ENCODE measurements at places on chromosomes 3 and 15.

- DNase-seq: no peak
Measured at GRCh38 chr3:134373271-134374104, 759 bp downstream of the AMOTL2 start.

DNA sequence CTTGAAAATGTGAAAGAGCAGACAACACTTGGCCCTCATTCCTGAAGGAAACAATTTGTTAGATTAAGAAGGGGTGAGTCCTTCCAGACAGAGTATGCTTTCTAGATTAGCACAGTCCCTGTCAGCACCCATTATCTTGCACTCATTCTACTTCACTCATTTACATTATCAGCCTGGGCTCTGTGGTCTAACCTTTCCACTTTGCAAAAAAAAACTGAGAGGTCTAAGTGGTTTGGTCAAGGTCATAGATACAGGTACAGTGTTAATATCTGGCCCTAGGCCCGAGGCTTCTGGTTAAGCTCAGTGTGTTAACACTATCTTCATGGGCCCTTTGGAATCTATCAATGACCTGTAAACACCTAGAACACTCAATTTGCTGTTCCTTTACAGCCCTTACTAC is 123.4 kb upstream of the LRRN1 start:
- DNase-seq: no peak

DNA sequence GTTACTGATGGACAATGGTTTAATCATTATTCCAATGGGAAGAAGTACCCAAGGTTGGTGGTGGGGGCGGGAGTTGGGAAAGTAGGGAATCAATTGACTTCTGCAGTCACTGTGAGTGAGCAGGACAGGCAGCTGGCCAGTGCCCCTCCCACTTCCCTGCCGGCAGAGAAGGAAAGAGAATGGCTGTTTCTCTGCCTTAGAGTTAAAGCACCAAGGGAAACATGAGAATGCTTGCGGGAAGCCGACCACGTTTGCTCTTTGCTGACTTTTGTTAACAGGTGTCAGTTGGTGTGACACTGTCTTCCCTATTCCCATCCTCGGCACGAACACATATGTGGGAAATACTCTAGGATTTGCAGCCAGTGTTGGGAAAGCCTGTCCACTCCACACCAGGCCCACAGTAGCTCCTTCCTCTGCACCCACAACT is 33.5 kb upstream of the MFSD1 start:
- no peak for DNase-seq

- no peak for DNase-seq
Measured at GRCh38 chr15:79248183-79248582, 34.3 kb upstream of the ANKRD34C start.

GRCh38 chr3:14889943-14890342 is 57.4 kb upstream of the NR2C2 start:
- no peak for DNase-seq

DNA sequence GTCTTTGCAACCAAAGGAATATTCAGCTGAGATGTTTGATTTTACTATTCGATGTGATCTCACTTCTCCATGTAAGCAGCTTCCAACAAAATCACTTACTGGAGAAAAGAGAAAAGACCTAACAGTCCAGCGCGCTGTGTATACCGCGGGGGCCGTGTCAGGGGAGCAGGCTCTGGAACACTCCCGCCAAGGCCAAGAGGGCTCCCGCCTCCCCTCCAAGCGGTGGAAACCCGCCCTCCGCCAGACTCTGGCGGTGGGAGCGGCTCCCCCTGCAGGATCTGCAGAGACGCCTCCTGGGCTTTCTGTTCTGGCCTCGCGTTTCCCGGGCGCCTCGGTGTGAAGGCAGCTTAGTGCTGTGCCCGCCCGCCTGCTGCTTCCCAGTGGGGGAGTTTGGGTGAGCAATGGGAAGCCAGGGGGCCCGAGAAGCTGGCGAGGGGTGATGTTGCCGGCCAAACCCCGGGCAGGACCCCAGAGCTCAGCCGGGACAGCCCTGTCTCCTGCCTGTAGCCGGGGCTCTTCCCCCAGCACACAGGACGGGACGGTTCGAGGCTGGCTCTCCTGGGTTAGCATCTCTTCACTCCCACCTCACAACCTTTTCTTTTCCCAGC is 36.3 kb downstream of the CHST14 start:
- peak; percentile 26 for DNase-seq

- no peak for DNase-seq
Measured at GRCh38 chr3:178673529-178673928, 137.3 kb downstream of the KCNMB2 start.

DNA sequence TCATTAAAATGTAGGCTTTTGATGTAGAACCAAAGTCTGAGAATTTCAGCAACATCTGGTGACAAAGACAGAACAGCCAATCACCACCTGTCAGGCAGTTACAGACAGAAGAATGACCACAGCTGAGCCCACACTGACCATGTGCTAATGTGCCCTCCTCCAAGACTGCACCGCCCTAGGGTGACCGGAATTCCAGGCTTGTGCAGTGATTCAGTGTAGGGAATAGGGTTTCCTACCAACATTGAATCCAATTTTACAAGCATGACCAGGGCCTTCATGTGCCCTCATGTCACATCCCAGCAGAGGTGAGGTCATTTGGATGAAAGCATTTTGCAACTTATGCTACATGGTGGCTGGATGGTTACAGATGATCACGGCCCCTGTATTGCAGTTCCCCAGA is 412.5 kb downstream of the SOX2 start:
- no peak for DNase-seq

- DNase-seq: no peak
Measured at GRCh38 chr3:101695779-101696372, 9.4 kb upstream of the RPL24 start.

DNA sequence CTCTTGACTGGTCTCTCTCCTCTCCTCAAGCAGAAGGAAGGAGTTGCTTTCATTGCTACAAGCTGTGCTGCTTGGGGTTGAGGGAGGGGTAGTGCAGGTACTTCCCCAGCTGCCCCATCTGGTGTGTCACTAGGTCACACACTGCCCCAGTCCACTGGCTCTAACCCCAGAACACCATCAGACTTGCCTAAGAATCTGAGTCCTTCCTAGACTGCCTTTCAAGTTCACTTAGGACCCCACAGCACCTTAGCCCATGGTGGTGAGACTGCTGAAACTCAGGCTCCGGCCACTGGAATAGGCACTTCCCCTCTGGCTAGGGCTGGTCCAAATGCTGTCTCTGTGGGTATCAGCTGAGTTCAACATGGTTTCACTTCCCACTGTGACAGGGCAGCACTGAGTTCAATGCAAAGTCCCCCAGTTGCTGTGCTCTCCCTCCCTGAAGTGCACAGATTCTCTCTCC is 279.7 kb upstream of the GOLGA6L4 start:
- DNase-seq: no peak

- DNase-seq: no peak
Measured at GRCh38 chr3:65493371-65493882, 545.3 kb downstream of the MAGI1 start.

DNA sequence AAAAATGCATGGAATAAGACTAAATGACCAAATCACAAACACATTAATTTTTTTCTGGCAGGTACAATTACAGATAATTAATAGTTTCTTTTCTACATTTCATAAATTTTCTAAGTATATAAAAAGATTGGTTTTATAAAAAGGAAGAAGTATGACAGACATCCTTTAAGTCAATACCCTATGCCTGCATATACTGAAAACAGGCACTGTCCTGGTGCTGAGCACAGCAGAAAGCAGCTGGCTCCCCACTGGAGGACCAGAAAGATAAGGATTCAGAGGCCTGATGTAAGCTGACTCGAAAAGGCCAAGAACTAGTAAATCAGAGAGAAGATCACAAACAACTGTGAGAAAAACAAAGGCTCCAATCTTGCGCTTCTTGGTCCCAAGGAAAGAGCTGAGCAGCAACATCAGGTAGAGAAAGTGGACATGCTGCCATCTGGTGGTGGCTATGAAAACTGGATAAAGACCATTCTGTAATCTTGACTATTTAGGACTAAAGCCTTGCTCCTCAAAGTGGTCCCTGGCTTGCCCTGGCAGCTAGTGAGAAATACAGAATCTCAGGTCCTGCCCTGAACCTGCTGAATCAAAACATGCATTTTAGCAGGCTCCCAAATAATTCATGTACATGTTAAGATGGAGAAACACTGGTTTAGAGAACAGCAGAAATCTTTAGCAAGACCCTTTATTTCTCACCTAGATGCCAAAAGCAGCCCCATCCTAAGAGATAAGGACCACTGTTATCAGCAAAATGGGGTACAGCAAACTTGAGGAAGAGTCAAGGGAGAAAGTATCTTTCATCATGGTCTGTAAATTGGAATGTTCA is 76.0 kb downstream of the TRANK1 start:
- DNase-seq: peak; percentile 19

- DNase-seq: no peak
Measured at GRCh38 chr3:178200316-178200715, 335.9 kb upstream of the KCNMB2 start.

GRCh38 chr3:197878427-197878826 is 71.6 kb upstream of the RPL35A start:
- peak; percentile 4 for DNase-seq

DNA sequence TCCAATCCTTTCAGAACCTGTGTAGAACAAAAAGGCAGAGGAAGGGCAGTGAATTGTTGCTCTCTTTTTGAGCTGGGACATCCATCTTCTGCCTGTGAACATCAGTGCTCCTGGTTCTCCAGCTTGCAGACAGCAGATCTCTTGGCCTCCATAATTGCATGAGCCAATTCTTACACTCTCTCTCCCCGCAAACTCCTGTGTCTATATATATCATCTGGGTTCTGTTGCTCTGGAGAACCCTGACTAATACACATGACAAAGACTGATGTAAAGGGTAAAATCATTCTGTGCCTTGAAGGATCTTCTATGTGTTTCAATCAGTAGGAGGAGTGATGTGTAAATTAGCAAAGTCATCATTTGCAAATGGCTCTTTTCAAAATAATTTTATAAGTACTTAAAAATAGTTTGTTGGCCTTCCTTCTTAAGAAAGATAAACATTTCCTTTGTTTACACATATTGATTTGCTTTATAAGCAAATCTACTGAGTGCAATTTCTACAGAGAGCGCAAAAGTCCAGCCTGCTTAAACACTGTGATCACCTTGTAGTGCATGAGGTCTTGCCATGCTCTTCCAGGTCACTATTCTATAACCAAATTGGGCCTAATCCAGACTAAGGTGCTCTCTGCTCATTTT is 154.9 kb upstream of the ANKRD28 start:
- no peak for DNase-seq

DNA sequence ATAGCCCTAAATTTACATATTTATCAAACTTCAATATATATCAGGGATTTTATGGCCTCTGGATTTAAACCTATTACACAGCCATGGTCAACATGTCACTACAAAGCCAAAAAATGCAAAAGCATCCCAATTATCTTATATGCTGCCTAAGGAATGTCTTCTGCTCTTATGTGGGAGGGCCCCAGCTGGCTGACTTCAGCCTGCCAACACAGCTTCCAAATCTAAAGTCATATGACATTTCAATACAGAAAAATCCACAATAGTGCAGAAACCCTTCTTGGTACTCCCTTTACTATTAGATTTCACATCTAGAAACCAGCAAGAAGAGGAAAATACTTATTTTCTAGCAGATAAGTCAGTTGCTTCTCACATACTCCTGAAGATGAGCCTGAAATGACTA is 6.4 kb downstream of the PFN2 start:
- no peak for DNase-seq

DNA sequence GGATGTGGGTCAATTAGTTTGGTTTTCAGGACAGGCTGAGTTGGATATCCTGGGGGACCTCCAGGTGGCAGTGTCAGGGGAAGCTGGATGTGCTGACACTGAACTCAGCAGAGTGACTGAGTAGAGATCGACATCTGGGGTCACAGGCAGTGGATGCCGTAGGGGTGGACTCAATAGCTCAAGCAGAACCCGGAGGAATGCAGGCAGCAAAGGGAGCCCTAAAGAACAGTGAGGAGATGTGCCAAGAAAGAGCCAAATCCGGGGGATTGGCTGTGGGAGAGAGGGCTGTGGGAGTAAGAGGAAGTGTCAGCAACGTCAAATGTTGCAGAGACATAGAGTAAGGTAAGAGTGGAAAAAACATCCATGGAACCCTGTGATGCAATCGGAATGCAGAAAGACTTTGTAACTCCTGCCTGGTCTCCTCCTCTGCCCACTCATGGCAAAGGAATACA is 11.6 kb downstream of the CCR5AS start:
- no peak for DNase-seq

- DNase-seq: no peak
Measured at GRCh38 chr3:113243071-113243470, 31.7 kb downstream of the BOC start.

DNA sequence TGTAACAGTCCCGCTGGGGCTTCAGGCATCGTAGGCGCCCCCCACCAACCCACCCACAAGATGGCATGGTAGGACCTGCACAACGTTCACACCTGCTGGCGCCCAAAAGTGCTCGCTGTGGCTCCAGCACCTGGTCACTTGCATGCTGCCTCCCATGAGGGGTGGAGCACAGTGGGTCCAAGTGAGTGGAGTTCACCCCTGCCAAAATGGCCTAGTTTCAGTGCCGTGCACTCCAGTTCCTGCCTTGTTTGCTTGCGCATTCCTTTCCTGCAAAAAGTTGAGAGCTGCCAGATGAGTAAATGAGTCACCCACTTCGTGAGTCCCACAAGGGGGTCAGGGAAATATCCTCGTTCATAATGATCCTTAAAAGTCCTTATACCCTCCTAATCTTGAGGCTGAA is 788.7 kb upstream of the DPPA4 start:
- DNase-seq: no peak

DNA sequence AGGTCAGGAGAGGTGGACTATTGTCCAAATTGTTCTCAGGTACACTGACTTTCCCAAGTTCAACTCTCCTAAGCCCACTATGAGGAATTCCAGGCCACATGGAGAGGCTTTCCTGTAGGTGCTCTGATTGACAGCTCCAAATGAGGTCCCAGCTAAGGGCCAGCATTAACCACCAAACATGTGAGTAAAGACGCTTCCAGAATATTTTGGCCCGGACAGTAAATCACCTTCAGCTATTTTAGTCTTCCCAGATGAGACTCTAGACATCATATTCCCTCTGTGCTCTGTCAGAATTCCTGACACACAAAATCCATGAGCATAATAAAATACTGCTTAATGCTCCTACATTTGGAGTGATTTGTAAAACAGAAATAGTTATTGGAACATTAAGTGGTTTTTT is 135.5 kb downstream of the TGFBR2 start:
- DNase-seq: no peak

- DNase-seq: peak; percentile 5
Measured at GRCh38 chr15:71780115-71780976, 30.0 kb upstream of the NR2E3 start.

DNA sequence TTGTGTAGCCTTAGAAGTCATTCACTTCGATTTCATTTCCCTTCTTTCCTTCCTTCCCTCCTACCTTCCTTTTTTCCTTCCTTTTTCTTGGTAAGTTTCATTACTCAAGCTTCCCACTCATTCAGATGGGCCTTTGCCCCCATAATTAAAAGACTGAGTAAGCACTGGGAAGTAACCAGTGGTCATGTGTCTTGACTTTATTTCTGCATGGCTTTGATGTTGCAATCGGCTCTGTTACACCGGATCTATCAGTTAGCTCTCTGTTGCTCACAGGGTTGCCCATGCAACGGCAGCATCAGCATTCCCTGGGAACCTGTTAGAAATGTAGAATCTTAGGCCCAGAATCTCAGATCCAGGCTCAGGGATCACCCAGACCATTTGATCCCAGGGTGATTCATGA is 25.6 kb upstream of the LARS2 start:
- no peak for DNase-seq
